ENCODE measurements at places on chromosomes 1 and 21. TPM values are rescaled to one million over a fixed set of nuclear protein-coding genes. Genes with fewer than 3 reads are reported as not detected.

DNA sequence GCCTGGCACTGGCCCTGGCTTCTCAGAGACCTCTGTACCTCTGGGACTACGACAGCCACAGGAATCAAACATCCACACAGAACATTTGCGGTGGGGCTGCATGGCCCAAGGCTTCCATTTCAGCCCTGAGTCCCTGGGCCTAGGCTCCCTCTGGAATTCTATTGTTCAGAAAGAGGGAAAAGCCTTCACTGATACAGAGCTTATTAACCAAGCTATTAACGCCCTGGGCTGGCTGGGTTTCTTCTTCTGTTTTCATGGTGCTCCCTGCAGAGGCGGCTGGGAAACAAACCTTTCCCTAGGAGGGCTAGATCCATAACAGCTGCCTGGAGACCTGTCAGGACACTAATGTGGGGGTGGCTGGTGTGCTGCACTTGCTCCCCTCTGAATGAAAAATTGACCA, 88.2 kb downstream of the KAZN start:
- DNase-seq = no peak

DNA sequence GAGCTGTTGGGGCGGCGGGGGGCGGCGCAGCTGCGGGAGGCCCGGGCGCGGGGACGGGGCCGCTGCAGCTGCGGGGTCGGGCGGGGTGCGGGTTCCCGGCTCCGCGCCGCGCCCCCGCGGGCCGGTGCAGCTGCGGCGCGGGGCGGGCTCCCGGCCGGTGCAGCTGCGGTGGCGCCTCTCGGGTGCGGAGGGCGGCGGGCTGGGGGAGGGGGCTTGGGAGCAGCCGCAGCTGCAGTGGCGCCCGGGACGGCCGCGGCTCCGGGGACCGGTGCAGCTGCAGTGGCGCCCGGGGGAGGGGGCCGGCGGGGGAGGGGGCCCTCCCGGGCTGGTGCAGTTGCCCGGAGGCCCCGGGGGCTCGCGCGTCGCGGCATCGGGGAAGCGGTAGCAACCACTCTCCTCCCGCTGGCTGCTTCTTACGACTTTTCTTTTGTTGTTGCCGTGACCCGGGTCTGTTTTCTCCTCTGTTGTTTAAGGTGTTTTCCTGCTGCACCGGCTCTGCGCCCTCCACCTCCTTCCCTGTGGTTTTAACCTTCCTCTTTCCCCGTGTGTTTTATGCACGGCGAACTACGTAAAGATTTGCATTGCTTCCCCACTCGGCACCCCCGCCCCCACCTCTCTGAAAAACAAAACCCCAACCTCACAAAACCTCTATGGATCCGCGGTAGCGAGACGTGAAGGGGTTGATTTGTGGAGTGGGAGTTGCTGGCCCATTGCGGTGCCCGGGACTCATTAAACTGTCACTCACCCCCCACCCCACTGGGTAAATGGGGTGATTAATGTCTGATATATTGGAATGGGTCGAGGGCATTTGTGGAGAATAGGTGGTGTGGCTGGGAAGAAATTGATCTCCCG, 1.7 kb upstream of the ZBTB18 start:
- DNase-seq = peak; percentile 49

Gene LCE1E
- not detected for total RNA-seq

DNA sequence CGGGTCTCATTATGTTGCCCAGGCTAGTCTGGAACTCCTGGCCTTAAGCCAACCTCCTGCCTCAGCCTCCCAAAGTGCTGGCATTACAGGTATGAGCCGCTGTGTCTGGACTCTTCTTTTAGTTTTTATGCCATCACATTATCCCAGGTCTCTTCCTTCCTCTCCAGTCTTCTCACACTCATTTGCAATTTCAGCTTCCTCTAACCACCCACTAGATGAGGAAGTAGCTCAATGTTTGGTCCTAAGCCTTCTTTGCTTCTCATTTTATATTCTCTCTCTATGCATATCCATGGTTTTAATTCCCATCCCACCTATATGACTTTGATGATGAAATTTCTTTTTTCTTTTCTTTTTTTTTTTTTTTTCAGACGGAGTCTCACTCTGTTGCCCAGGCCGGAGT, 3.1 kb upstream of the ZBTB8A start:
- DNase-seq = no peak

DNA sequence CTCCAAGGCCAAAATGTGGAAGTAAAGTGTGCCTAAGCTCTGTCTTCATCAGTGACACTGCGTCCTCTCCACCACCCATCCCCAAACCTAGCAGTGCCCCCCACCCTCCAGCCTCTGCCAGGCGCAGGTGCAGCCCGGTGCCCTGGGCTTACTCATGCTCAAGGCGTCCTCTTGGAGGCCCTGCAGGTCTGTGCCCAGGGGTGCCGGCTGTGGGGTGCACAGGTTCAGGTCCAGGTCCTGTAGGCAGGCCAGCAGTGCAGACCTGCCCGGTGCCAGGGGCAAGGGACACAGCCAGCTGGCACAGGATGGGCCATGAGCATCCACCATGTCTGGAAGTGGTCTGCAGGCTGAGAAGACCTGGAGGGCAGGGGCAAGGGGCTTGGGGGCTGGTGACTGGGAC, 5.1 kb downstream of the ZNF683 start:
- no peak for DNase-seq

All from activated CD4-positive, alpha-beta T cell treated with anti-CD3 and anti-CD28 coated beads, Interleukin-2, amount 10 ng/mL, durations not matched to agents 7 days and 5 days (primary cell).